AG04449 (cell line): ENCODE measurements at places on chromosomes 4 and X.

GRCh38 chr4:54539500-54540029 lies 118.2 kb upstream of the KIT start:
- DNase-seq, result no peak

DNA sequence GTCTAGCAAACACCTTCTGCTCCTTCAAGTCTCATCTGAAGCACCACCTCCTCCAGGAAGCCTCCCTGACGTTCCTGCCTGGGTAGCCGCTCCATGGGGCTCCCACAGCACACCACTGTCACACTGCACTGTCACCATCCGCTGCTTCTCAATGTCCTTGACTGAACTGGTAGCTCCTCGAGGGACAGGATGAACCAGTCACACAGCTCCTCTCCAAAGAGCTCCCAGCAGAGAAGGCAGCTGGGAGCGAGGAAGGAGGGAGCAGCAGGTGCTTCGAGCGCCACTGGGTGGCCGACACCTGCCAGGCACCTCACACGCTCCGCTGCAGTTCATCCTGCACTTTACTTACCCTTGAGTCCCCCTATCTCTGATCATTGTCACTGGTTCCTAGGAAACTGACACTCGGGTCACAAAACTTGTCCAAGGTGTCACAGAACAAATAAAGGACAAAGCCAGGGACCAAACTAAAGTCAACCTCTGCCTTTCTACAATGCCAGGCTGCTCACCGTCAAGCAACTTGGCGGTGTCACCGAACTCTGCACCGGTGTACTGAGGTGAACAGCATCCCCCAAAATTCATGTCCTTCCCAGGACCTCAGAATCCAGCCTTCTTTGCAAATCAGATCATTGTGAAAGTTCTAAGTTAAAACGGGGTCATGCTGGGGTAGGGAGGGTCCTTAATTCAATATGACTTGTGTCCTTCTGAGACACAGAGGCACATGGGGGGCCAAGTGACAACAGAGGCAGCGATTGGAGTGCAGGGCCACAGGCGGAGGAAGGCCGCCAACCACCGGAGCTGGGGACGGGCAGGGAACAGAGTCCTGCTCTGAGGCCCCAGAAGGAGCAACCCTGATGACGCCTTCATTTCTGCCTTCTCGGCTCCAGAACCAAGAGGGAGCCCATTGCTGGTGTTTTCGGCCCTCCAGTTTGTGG lies 5.5 kb upstream of the S100P start:
- DNase-seq, result no peak

DNA sequence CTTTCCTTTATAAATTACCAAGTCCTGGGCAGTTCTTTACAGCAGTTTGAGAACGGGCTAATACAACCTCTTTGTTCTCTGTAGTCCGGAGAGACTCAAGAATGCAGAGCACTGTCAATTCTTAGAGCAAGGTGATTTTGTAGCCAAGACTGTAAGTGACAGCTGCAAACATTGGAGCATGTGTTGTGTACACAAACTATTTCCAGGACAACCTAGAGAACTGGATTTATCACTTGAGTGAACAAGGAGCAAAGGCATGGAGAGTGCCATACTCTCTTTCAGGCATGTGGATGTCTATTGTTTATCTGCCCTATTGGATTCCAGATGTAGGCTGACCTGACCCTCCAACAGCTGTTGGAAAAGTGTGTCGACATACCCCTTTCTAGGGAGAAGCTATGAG lies 153.9 kb downstream of the SPANXN3 start:
- DNase-seq, result no peak

DNA sequence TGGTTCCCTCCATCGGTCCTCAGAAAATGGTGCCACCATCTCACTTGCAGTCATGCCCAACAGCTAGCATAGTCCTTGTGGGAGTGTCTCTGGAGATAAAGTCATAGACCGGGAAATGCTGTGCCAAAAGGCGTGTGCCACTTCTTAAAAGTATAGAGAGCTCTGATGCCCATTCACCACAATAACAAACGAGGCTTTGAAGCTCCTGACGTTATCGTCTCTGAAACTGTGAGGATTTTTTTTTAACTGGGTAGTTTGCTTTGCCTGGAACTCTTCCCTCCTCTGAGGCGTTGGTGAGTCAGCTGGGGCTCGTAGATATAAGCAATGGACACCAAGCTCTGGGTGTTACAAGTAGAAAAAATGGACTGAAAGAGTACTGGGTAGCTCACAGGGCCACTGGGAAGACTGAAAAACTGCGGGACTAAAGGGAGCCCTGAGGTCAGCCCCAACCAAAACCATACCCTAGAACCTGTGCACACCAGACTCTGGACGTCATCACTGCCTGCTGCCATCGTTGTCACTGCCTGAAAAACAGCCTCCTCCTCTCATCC lies 89.4 kb upstream of the TRIM2 start:
- no peak for DNase-seq

- no peak for DNase-seq
Measured at GRCh38 chrX:129007631-129008030, 515.7 kb downstream of the SMARCA1 start.

DNA sequence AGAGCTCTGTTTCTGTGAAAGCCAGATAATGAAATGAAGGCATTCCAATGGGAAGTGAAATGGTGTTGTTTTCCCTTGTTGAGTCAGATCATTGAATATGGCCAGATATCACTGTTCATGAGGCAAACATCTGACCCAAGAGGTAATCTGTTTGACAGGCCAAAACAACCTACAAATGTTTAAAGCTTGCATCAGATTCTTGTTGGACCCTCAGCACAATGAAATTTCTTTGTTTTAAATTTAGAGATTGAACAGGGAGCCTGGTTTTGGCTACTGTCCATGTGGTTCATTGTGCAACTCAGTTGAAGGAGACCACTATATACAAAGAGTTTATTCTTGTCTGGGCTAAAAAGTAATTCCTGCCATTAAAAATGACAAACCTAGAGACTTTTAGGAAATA lies 159.1 kb downstream of the AFF2 start:
- DNase-seq, result no peak
